ENCODE measurements at places on chromosomes 13 and 19.

GRCh38 chr19:19319732-19320360, 463 bp downstream of the SUGP1 start:
- DNase-seq = no peak

- no peak for DNase-seq
These were observed 71.4 kb downstream of the FREM2 start for GRCh38 chr13:38758277-38758676.

GRCh38 chr19:56423276-56423984, 19.3 kb downstream of the ZNF583 start:
- no peak for DNase-seq

- DNase-seq = no peak
These were observed 882.0 kb upstream of the SLITRK6 start for GRCh38 chr13:86681223-86681622.

GRCh38 chr13:46630431-46631178, 77.6 kb downstream of the LRCH1 start:
- no peak for DNase-seq
